ENCODE measurements at places on chromosomes 12 and 14.

DNA sequence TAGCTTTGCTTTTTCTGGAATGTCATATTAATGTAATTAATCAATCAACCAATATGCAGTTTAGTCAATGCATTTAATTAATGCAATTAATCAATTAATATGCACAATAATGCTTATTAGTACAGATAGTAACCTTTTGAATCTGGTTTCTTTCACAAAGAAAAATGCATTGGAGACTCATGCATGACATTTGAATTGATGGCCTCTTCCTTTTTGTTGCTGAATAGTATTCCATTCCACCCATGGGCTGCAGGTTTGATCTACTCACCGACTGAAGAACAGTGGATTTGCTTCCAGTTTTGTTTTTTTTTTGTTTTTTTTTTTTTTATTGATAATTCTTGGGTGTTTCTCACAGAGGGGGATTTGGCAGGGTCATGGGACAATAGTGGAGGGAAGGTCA lies 13.1 kb upstream of the GPR132 start:
- no peak for DNase-seq

DNA sequence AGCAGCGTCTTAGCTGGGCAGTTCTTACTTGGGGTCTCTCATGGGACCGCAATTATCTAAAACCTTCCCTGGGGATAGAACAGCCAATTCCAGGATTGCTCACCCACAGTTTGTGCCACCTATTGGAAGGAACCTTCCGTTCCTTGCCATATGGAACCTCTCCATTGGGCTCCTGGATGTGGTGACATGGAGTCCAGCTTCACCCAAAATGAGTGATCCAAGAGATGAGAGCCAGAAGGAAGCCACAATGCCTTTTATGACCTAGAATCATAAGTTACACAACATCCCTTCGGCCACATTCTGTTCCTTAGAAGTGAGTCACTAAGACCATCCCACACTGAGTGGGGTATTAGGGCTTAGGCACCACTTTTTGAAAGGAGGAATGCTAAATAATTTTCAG lies 164.4 kb downstream of the FBXL14 start:
- DNase-seq, result no peak

DNA sequence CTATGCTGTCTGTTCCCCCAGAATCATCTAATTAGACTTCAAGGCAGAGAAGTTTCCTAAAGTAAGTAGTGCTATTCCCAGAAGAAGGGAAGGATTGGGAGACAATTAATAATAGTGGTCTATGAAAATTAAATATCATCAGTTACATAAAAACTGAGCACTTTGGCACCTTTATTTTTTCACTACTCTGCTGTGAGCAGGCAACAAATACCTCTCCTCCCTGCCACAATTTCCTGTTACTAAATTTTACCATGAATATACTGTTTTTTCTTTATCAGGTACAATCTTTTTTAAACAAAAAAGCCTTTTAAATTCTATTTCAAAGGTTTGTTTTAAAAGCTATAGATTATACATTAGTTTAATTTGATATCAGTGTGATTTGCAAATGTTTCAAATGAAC lies 29.4 kb upstream of the KRAS start:
- DNase-seq, result no peak

GRCh38 chr12:50197297-50197727 lies 30.1 kb upstream of the CERS5 start:
- DNase-seq, result no peak

- no peak for DNase-seq
Observed at GRCh38 chr14:71232506-71232905, 325.2 kb downstream of the PCNX1 start.

DNA sequence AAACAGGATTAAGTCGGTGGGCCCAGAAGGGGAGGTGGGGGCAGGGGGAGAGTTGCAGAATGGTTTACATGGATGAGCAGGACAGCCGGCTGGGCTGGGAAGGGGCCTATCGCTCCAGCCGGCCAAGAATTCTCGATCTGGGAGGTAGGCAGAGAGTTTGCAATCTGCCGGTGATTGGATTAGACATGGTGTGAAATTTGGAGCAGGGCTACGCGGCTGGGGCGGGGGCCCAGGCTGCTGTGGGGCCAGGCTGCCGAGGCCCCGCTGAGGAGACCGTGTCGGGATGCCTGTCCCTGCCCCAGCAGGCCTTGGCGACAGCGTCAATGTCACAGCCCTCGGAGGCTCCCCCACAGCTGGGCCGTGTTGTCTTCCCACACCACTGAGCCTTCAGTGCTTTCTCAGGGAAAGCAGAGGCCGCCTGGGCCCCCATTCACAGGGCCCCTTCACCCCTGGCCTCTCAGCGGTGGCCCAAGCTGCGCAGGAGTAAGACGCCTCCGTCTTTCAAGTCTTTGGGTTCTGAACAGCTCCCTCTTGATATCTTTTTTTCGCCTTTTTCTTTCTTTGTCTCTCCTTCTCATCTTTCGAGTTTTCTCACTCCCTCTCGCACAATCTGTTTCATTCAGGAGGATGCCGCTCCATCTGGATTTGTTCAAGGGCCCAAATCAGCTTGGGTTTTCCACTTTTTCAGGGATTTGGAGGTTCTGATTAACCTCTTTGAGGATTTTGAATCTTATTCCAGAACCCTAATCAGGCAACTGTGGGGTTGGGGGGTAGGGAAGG lies 117.5 kb upstream of the PARP11 start:
- DNase-seq, result no peak

DNA sequence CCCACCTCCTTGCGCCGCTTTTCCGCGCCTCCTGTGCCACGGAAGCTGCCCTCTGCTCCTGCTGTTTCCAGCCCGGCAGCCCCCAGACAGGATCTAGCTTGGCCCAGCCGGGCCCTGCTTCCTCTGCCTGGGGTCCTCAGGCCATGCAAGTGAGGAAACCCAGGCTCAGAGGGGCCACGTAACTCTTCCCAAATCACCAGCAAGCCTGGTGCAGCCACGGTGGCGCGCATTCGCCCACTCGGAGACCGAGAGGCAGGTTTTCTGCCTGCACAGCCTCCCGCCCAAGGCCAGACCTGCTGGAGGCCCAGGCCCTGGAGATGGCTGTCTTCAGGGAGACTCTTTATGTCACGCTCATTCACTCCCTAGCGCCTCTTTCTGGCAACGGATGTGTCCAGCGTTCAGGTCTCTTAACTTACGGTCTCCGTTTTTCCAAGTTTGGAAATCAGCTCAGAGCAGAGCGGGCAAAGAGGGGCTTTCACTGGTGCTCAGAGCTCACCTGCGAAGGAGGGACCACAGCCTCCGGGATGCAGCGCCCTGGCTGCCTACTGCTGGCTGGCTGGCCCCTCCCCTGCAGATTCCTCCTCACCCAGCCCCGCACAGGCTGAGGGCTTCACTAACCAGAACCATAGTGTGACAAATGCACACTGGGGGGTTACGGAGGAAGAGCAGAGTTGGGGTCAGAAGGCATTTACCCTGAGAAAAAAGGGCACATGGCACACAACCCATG lies 20.6 kb upstream of the CEP170B start:
- no peak for DNase-seq

- DNase-seq, result no peak
Observed at GRCh38 chr12:89574736-89575208, 48.9 kb upstream of the POC1B start.

DNA sequence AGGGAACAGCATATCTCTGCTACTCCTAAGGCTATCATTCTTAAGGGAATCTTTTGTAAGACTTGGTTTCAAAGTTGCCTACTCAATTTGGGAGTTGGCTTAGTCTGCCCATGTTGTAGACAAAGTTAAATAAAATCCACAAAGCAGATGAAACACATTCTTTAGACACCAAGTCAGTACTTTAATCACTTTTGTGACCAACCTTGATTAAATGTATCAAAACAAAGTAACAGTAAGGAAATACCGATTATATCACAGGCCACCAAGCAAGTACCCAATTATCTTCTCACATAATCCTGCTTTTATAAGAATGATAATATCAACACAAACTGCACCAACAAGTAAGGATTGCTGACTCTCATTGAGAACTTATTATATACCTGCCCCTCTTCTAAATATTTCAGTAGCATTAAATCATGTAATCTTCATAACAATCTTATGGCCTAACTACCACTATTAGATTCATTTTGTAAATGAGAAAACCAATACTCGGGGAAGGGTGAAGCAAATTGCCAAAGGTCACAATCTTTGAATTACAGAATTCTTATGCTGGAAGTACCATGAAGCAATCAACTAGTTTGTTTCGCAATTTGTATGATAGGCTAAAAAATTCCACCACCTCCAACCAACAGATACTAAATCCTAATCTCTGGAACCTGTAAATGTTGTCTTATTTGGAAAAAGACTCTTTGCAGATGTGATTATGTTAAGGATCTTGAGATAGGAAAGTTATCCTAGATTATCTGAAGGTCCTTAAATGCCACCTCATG lies 12.6 kb upstream of the DIO2 start:
- DNase-seq, result no peak

DNA sequence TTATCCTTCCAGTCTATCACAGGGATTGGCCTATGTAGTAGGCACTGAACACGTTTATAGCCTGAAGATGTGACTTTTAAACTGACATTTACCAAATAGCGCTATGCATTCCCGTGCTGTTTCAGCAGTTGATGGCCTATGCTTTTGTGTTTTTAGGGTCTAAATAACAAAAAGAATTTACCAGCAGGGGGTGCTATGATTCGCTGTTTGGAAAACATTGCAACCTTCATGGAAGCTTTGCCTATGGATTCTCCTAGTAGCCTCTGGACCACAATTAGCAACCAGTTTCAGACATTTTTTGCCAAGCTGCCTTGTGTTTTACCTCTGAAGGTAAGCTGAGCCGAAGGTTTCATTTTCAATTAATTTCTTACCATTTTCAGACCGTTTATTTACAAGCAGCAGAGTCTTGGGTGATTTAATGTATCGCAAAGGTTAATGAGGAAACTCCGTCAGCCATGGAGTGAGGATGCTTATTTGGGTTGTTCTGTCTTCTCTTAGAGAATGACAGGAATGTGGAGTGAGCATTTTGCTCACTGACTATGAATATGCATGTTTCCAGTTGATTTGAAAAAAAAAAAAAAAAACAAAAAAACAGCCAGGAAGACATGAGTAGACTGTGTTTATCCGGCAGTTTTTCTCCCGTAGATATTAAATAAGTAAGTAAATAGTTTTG lies 133.1 kb downstream of the PRIMA1 start:
- DNase-seq, result peak; percentile 68

GRCh38 chr12:49979016-49979586 lies 6.4 kb downstream of the AQP6 start:
- no peak for DNase-seq

- no peak for DNase-seq
Observed at GRCh38 chr14:90503582-90503981, 106.8 kb downstream of the CALM1 start.

DNA sequence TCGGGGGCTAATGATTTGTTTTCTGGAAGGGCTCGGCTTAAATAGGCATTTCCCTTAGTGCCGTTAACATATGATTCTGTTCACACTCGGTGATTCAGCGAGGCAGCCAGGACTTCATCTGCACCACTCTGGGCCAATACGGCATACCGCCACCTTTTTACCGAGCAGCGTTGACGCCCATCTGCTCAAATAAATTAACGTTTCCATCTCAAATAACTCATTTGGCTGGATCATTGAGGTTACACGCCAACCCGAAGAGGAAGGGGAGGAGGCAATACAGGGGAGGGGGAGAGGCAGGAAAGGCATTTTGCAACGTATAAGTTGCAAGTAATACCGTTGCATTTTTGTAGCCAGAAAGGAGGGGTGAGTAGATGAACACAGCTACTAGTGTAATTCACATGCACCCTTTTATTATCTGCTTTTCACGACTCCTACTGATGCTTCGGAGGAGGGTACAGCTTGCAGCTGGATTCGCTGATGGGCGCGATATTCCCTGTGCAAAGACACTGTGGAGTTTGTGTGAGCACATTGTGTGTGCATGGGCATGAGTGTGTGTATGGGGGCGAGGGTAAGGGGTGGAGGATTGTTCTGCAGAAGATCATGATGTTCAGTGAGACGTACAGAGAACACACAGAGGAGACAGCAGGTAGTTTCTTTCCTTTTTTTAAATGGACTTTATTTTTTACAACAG lies 45.9 kb downstream of the MAP1LC3B2 start:
- no peak for DNase-seq

- DNase-seq, result no peak
Observed at GRCh38 chr14:58794993-58795762, 157.4 kb downstream of the DACT1 start.

- DNase-seq, result no peak
Observed at GRCh38 chr14:79575032-79575431, 636.3 kb downstream of the DIO2 start.

GRCh38 chr12:89856431-89856830 lies 147.8 kb upstream of the ATP2B1 start:
- no peak for DNase-seq

GRCh38 chr12:66751432-66752113 lies 72.7 kb upstream of the GRIP1 start:
- DNase-seq, result no peak

DNA sequence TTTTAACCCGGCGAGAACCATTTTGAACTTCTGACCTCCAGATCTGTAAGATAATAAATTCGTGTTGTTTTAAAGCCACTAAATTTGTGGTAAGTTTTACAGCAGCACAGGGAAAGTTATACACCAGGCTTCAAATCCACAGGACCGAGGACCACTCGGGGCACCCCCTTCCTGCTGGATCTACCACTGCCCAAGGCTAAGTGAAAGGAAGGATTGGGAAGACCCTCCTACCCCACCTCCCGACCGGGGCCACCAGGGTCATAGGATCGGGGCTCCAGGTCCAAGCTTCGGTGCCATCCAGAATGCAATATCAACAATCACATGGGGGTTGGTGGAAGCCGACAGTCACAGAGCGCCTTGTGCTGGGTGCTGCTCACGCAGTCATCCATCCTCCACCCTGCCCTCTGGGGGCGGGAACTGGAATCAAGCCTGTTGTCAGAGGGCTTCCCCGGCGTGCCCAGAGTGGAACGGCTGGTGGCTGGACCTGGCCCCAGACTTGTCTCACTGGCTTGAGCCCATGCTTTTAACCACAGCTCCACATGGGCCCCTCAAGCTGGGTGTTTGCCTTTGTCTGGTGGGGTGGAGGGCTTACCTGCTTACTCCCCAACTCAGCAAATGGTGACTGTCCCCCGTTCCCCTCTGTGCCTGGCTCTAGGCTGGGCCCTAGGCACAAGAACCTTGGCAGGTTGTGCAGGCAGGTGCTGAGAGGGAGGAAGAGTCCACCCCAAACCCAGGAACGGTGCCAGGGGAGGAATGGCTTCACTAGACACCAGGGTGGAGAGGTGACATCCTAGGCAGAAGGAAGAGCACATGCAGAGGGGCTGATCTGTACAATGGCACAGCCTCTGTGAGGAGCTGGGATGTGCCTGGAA lies 180.3 kb upstream of the RTL1 start:
- no peak for DNase-seq

DNA sequence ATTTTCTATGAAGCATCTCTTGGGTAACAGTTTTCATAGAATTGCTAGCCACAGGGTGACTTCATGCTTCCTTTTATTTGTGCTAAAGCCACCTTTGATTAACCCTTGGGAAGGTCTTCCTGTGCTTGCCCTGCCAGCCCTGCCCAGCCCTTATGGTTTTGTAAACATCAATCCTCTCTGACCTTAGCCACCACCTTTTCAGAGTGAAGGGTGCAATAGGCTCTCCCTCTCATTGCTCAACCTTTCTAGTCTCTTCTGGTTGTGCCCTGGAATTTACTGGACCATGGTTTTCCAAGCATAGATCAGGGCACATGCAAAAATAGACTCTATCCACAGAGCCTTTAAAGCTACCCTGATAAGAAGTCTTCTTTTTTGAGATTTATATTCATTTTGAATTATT lies 77.7 kb upstream of the FRMD6 start:
- DNase-seq, result no peak

- no peak for DNase-seq
Observed at GRCh38 chr12:16163901-16164300, 113.6 kb downstream of the SLC15A5 start.
